ENCODE measurements at places on chromosomes 6 and 20. TPM values are rescaled to one million over a fixed set of nuclear protein-coding genes. Genes with fewer than 3 reads are reported as not detected.

SULF2 gene
- 10.7 TPM for polyA plus RNA-seq

PNLDC1 gene
- not detected for polyA plus RNA-seq

MYH7B gene
- 0.01 TPM for polyA plus RNA-seq

GHRH gene
- not detected for polyA plus RNA-seq

Data from BJ (cell line).